GM18507 (cell line): ENCODE measurements at places on chromosomes 3 and 15.

- DNase-seq = no peak
Observed at GRCh38 chr3:131353016-131353877, 28.3 kb upstream of the NUDT16 start.

DNA sequence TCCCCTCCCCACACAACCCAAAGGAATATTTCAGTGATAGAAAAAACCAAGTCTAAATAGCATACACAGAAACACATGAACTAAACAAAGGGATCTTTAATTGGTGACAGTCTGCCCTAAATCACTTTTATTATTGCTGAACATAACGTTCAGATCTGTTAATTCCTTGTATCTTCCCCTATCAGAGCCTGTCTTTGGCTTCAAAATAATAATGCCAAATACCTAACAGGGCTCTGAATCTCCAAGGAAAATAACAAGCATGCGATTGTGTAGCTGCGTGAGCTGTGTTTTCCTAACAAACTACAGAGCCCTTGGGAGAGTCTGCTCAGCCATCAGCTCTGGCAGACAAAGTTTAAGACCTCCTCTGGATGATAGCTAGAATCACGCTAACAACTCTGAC lies 1010.1 kb downstream of the ROBO1 start:
- no peak for DNase-seq

DNA sequence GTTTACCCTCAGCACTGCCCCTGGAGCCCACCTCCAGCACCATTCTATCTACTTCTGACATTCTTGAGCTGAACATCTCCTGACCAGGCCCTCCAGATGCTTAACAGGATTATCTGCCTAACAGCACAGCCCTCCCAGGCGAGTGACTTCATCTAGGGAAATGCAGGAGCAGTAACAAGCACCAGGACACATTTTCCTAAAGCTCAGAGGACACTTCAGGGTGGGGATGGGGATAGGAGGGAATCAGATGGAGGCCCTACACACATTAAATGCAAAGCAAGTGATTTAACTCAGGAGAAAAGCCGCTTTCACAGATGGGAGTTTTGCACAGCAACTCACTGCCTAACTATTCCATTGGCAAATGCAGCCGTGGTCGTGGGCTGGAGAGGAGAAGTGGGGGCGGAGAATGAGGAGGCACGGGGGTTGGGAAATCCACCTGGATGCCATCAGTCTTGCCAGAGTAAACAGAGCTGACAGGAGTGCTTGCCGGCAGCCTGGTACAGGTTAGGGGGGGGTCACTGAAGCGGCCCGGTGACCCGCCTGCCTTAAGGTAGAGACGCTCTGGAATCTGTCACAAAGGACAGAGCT lies 21.3 kb upstream of the BNC1 start:
- DNase-seq = no peak

GRCh38 chr3:116552246-116552645 lies 107.0 kb upstream of the LSAMP start:
- DNase-seq = no peak

- no peak for DNase-seq
Observed at GRCh38 chr3:67461667-67462142, 192.7 kb downstream of the SUCLG2 start.

GRCh38 chr3:135199137-135199536 lies 404.1 kb downstream of the EPHB1 start:
- DNase-seq = no peak

GRCh38 chr3:8988791-8989558 lies 25.7 kb upstream of the RAD18 start:
- no peak for DNase-seq

- DNase-seq = no peak
Observed at GRCh38 chr3:10783360-10784351, 32.4 kb upstream of the SLC6A11 start.

DNA sequence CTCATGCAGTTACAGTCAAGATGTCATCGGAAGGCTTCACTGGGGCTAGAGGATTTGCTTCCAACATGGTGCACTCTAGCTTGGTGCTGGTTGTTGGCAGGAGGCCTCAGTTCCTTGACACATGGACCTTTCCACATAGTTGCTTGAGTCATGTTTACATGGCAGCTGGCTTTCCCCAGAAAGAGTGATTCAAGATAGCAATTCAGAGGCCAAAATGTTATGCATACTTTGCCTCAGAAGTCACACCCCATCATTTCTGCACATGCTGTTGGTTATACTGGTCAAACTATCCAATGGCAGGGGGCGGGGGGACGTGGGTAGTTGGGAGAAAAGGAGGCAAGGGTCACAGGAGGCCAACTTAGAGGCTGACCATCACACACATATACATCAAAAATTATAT lies 58.7 kb downstream of the FOXB1 start:
- no peak for DNase-seq

- DNase-seq = peak; percentile 14
Observed at GRCh38 chr15:47812470-47812999, 95.2 kb downstream of the SEMA6D start.

GRCh38 chr3:139491027-139491700 lies 14.8 kb upstream of the RBP2 start:
- DNase-seq = no peak

DNA sequence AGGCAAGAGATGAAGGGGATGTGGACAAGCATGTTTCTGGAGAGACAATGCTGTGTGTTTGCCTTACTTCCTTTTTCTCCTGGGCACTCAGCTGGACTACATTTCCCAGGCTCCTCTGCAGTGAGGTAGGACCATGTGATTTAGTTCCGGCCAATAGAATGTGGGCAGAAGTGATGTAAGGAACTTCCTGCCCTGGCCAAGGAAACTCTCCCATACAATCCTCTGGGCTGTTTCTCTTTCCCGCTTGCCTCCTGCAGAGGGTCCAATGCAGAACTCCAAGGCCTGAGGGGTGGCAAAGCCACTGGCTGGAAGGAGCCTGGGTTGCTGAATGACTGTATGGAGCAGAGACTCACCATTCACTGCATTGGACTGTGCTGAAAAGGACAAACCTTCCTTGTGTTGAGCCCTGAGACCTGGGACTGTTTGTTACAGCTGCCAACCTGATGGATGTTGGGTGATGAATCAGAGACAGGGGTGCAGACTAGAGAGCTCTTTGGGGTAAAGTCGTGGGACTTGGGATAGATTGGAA lies 82.7 kb upstream of the SLC6A6 start:
- peak; percentile 64 for DNase-seq

- DNase-seq = no peak
Observed at GRCh38 chr3:174110761-174111160, 713.2 kb downstream of the NLGN1 start.
